ENCODE measurements at places on chromosomes 3 and 15.

DNA sequence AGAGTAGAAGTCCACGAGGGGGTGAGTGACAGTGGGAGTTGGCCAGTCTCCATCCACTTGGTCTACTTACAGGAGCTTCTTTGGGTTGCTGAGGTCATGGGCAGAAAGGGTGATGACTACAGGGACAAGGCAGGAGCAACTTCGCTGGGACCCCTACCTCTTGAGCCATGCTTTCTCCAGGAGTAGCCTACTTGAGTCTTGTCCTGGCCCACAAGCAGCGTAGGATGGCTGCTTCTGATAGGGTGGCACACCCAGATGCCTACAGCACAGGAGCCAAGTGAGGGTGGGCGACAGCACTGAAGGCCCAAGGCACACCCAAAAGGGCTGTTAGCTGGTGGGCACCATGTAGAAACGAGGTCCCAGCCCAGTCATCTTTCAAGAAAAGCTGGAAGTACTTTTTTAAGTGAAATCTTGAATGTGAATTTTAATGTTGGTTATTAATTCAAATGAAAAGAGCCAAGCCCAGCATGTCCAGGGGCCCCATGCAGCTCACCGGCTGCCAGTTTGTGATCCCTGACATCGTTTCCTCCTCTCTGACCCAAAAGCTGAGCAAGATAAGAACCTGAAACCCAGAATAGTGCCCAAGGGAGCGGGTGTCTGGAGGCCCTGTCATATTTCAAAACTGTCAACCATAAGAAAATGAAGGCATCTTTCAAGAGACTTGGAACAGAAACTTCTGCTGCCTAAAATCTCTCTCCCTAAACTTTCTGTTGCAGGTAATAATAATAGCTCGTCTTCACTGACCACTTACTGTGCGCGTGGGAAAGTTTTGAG is 2.2 kb upstream of the CPEB1 start:
- no peak for DNase-seq

- DNase-seq = no peak
These were observed 49.9 kb upstream of the LINGO1 start for GRCh38 chr15:77682564-77682963.

- no peak for DNase-seq
These were observed 308.9 kb downstream of the EPHB1 start for GRCh38 chr3:135103917-135104316.

- DNase-seq = no peak
These were observed 100.1 kb upstream of the SLC6A11 start for GRCh38 chr3:10715886-10716285.

DNA sequence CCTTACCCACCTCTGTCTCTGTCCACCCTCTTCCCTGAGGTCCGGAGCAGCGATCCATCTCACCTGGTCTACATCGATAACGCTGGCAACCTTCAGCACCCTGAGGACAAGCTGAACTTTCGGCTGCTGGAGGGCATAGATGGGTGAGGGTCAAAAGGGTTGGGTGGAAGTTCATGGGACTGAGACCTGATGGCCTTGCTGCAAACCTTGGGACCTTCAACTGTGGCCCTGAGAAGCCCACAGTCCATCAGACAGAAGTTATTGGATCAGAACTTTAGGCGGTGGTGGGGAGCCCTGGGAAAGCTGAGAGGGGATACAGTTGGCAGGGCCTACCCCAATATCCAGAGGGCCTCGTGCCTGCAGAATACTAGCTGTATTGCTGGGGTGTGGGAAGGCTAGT is 50.5 kb downstream of the POMGNT2 start:
- DNase-seq = no peak

- no peak for DNase-seq
These were observed 13.5 kb downstream of the TMC3 start for GRCh38 chr15:81360491-81360890.

DNA sequence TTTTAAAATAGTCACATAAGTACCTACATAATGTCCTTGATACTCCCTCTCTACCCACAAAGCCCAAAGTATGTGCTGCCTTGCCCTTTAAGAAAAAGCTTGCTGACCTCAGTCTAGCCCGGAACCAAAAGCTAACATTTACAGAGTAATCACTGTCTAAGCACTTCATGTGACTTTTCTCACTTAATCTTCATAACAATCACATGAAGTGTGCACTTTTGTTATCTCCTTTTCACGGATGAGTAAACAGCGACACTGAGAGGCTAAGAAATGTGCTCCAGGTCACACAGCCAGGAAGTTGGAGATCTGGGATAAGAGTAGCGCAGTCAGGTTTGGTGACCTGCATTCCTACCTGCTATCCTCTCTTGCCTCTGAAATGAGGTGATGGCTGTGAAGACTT is 194.0 kb downstream of the ITPR1 start:
- no peak for DNase-seq

DNA sequence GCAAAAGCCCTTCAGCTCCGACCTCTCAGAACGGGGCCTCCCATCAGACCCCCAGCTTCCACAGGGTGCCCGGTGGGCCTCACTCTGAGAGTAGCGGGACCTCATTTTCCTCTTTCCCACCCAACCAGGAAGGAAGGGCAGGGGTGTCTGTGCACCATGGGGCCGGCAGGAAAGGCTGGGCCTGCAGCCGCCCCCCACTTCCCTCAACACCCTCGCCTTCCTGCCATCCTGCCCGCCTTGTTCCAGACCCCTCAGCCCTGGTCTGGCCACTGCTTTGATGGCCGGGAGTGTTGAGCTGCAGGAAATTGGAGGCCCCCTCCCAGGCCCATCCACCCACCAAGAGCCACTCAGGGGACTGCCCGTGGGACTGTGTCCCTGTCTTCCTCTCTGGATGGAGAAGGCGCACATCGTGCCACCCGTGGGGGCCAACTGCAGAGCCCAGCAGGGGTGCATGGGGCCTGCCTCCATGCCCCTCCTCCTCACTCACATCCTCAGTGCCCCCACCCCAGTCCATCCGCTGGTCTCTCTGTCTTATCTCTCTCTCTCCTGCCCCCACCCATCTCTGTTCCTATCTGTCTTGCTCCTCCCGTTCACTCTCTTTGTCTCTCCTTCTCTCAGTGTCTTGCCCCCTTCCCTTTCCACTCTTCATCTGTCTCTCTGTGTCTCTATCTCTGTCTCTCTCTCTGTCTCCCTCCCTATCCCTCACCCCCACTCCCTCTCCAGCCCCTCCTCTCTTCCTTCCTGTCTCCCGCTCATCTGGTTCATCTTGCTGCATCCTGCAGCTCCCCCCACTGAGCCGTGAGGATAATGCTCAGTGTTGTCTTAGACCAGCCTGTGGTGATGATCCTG is 1.8 kb upstream of the PLXND1 start:
- DNase-seq = no peak

DNA sequence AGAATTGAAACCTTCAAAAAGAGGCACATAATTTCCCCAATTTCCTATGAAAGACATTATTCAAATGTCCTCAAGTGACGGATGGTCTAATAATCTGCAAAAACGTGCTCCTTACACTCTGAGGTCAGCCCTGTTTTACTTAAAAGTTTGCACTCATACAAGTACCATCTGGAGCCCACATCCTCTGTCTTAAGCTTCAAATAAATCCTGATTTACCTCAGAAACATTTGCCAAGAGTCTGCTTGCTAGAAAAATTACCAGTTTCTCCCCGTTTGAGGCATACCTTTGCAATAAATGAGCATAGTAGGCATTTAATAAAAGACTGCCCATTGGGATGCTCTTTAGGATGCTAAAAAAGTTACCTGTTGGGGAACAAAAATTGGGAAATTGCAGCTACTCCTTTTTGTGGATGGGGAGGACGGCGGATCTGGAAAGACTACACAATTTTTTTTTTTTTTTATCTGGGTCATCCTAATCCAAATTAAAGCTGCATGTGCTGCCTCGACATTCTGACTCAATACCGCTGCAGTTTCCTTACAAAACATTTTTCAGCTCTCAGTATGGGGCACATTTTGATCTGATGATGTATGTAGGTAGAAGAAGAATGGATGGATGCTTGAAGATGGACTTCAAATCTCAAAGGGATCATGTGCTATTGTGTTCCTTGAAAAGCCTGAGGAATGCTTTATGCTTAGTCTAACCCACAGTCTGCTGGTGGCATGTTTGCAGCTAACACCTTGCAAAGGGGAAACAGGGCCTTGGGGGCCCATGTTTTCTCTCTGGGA is 233.7 kb upstream of the ADAMTS9 start:
- no peak for DNase-seq

GRCh38 chr3:63900459-63900858 is 11.7 kb downstream of the SCAANT1 start:
- no peak for DNase-seq

GRCh38 chr3:140599496-140599895 is 78.4 kb upstream of the TRIM42 start:
- DNase-seq = no peak

DNA sequence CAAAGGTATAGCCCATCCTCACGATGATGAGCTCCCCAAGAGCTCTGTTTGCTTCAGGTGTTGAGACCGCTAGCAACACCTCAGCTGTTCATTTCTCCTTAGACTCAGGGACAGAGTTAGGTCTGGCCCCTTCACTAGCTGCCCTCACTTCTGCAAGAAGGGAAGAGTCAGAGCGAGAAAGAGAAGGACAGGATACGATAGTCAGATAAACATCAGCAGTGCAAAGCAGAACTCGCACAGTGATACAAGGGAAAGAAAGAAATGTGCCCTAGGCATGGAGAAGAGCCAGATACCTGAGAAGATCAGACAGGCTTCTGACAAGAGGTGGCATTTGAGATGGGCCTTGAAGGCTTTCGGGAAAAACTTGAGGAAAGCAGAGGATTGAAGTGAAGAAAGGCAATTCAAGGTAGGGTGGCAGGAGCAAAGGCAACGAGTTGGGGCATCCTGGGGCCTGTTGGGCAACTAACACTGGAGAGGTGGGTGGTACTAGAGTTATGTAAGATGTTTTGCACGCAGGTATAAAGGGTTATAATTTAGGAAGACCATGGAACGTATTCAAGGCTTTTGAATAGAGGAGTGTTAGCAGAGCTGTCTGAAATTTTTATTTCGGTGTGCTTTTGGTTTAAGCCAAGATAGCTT is 106.0 kb downstream of the PGPEP1L start:
- no peak for DNase-seq

- no peak for DNase-seq
These were observed 19.2 kb upstream of the SCAMP5 start for GRCh38 chr15:74976159-74976558.

DNA sequence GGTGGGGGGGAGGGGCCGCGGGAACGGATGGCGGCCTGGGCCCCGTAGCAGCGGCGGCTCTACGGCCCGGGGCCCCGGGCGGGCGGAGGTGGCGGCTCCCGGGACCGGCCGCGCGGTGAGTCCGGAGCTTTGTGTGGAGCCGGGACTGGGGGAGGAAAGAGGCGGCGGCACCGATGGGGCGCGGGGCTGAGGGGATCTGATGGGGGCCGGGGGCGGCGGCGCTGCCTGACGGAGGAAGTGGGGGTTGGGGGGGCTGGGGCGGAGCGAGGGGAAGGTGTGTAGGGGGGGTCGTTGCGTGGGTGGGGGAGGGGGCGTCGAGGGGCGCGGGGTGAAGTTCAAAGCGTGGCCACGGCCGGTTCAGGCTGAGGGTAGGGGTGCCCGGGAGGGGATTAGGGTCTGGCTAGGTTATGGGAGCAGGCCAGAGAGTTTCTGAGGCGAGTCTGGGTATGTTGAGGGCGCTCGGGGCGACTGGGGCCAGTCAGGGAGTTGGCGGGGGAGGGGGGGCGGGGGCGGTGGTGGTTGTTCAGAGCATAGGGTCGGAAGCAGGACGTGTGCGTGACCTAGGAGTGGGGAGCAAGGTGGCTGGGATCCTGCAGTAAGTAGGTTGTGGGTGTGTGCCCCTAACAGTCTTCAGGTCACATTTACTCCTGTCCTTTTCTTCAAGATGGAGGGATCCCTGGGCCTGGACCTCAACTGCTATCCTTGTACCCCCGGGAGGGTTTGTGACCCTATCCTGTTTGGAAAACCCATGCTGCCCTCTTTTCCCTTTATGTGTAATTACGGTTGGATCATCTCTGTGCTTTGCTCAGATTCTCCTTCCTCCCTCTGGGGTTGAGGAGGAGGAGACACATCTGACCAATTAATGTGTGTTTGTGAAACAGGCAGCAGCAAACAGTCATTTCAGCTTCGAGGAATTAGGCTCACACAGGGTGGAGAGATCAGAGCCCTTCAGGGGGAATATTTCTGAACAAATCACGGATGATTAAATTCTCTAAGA is 644 bp downstream of the ZNF609 start:
- no peak for DNase-seq

GRCh38 chr15:66098022-66098363 is 155.6 kb downstream of the MEGF11 start:
- DNase-seq = no peak

GRCh38 chr3:192916371-192917027 is 1.2 kb downstream of the MB21D2 start:
- no peak for DNase-seq

GRCh38 chr3:67858492-67858891 is 204.1 kb upstream of the SUCLG2 start:
- no peak for DNase-seq

GRCh38 chr3:128482666-128483656 is 10.0 kb downstream of the GATA2 start:
- DNase-seq = no peak

- DNase-seq = no peak
These were observed 668 bp downstream of the MFGE8 start for GRCh38 chr15:88912500-88912921.

DNA sequence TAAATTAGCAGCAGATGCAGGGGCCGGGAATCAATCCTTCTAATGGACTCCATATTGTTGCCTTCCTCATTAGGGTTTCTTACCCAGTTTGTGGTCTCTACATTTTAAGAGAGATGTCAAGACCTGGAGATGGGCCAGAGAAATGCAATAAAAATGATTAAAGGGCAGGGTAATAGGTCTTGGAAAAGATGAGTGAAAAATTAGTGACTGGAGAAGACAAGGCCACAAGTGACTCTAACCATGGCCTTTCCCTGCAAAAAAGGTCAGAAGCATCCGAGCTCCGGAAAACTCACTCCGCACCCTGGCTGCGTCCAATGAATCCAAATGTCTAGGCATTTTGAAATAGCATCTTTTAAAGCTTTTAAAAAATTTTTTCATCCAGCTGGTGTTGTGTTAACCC is 152.8 kb downstream of the ARRDC4 start:
- DNase-seq = no peak

- no peak for DNase-seq
These were observed 14.6 kb upstream of the LMOD3 start for GRCh38 chr3:69137005-69137404.

- no peak for DNase-seq
These were observed 18.6 kb downstream of the SOX2 start for GRCh38 chr3:181730316-181730715.

DNA sequence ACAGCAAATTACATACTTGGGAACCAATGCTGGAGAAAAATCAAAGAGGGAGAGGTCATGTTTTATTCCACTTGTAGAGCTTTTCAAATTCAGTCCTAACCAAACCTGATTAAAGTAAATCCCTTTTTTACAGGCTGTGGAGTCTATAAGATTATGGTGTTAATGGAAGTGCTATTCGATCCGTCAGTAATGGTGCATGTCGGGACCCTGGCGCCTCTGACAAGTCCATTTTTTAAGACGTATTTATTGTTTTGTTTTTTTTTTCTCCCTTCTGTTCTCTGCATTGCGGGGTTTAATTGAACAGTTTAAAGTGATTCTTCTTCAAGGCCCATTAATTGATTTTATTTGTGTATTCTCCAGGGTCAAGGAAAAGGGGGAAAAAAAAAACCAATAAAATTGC is 725.9 kb downstream of the TUSC7 start:
- no peak for DNase-seq

- DNase-seq = no peak
These were observed 21.7 kb upstream of the TBC1D21 start for GRCh38 chr15:73851689-73852088.

GRCh38 chr3:195005759-195006510 is 265.0 kb downstream of the XXYLT1 start:
- no peak for DNase-seq

- DNase-seq = no peak
These were observed 33.1 kb downstream of the SELENOT start for GRCh38 chr3:150636258-150636657.

Data from CD4-positive, alpha-beta T cell treated with Interleukin-4 for 1 hour (primary cell).